ENCODE measurements at places on chromosomes 5 and 9.

DNA sequence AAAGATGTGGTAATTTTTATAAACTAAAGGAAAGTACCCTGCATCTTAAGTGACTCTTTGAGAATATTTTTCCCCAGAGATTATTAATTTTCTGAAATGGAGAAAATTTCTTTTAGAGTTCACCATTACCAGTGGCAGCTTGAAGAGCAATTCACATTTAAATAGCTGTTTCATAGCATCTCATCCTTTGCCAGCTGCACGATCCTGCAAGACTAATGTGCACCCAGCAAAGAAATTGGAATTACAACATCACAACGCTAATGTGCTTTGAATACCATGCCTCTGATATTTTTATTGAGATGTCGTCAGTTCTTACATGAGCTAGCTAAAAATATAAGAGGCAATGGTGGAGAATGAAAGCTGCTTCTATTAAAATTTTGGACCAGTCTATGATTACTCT lies 423.5 kb downstream of the TAF11L14 start:
- DNase-seq: no peak

- DNase-seq: peak; percentile 77
These were observed 79.8 kb downstream of the RICTOR start for GRCh38 chr5:38994324-38994927.

GRCh38 chr5:669842-670395 lies 23.2 kb downstream of the TPPP start:
- no peak for DNase-seq

DNA sequence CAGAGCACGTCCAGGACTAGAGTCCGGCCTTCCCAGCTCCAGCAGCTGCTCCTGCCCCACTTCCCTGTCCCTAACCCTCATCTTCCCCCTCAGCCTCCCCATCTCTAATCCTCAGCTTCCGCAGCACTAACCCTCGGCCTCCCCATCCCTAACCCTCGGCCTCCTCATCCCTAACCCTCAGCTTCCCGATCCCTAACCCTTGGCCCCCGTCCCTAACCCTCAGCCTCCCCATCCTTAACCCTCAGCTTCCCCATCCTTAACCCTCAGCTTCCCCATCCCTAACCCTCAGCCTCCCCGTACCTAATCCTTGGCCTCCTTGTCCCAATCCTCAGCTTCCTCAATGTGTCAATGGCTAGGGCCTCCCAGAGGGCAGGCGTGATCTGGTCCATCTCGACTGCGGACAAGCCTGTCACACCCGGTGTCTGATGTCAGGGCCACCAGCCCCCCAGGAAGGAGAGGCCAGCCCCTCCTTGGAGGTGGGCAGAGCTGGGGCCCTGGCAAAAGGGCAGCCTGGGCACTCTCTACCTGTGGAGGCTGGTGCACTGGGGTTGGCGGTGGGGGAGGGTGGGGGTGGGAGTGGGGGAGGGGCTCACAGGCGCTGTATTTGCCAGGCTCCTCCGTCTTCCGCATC lies 1.4 kb downstream of the OBP2B start:
- DNase-seq: no peak

DNA sequence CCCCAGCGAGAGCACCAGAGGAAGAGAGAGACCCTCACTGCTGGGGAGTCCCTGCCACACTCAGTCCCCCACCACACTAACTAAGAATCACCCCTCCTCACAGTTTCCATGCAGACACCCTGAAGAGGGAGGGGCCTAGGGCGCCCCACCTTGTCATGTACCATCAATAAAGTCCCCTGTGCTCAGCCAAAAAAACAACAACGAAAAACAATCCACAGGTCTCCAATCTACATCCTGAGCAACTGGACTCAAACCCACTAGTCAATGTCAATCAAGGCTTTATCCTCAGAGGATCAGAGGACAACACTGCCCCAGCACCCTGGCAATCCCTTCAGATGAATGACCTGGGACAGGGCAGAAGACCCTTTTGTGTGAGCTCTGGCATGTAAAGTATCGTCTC lies 210.1 kb upstream of the MSX2 start:
- DNase-seq: no peak

DNA sequence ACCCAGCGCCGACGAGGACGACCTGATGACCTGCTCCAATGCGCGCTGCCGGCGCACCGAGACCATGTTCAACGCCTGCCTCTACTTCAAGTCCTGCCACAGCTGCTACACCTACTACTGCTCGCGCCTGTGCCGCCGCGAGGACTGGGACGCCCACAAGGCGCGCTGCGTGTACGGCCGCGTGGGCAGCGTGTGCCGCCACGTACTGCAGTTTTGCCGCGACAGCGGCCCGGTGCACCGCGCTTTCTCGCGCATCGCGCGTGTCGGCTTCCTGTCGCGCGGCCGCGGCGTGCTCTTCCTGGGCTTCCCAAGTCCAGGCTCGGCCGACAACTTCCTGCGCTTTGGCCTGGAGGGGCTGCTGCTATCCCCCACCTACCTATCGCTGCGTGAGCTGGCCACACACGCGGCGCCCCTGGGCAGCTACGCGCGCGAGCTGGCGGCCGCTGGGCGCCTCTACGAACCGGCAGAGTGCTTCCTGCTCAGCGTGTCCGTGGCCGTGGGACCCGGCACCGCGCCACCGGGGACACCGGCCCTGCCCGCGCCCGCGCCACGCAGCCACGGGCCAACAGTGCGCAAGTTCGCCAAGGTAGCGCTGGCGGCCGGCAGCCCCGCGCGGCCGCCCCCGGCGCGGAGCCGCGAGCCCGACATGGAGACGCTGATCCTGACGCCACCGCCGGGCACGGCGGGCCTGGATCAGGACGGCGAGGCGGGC lies 2.7 kb upstream of the PHPT1 start:
- no peak for DNase-seq

DNA sequence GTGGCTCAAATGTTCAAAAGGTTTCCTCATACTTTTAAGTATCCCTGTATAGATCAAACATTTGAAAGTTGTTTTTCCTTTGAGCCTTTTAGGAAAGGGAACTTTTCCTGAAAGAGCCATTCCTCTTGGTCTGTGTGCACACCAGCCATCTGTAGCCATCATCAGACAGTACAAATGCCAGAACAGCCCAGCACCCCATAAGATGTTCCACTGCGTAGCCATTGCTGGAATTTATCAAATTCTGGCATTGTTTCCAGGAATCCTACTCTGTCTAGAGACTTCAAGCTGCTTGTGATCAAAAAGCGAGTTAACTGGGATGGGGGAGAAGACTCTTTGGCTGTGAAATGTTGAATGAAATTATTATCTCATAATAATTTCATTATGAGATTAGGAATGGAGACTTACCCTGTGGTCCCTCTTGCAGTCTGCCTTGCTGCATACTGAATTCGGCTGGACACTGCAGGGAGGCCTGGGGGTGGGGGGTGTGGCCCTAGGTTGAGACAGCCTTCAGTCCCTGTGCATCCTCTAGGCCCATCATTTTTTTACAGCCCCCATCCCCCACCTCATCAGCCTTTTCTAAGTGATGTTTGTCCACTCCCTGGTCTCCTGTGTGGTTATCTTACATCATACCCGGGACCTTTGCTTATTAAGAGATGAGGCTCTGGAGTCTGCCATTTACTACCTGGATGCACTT lies 99.8 kb downstream of the RALGPS1 start:
- DNase-seq: no peak

- peak; percentile 11 for DNase-seq
These were observed 1.1 kb downstream of the VLDLR start for GRCh38 chr9:2622461-2623287.

DNA sequence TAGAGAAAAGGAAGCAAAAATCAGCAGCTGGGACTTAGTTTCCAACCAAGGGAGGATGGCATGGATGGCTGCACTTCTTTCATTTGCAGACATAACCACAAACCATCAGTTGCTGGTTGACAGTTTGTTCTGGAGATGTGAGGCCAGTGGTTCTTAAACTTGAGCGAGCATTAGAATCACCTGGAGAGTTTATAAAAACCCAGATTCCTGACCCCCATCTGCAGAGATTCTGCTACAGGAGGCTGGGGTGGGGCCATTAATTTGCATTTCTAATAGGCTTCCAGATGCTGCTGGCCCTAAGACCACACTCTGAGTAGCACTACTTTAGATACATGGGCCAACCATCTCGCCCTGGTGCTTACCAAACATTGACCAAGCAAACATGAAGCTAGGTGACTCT lies 60.8 kb downstream of the MARCHF3 start:
- no peak for DNase-seq

GRCh38 chr9:128340691-128341434 lies 536 bp downstream of the SLC27A4 start:
- DNase-seq: no peak

DNA sequence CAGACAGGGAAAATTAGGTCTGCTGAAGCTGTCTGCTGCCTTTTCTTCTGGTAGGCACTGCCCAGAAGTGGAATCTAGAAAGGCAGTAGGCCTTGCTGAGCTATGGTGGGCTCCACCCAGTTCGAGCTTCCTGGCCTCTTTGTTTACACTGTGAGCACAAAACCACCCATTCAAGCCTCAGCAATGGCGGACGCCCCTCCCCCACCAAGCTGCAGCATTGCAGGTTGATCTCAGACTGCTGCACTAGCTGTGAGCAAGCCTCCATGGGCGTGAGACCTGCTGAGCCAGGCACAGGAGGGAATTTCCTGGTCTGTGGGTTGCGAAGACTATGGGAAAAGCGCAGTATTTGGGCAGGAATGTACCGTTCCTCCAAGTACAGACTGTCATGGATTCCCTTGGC lies 18.5 kb downstream of the AGTPBP1 start:
- no peak for DNase-seq

GRCh38 chr9:87464110-87464991 lies 33.3 kb upstream of the DAPK1 start:
- no peak for DNase-seq

GRCh38 chr5:171728686-171729085 lies 56.9 kb upstream of the SMIM23 start:
- no peak for DNase-seq

- DNase-seq: peak; percentile 34
These were observed 88.8 kb downstream of the SREK1 start for GRCh38 chr5:66232706-66233445.

DNA sequence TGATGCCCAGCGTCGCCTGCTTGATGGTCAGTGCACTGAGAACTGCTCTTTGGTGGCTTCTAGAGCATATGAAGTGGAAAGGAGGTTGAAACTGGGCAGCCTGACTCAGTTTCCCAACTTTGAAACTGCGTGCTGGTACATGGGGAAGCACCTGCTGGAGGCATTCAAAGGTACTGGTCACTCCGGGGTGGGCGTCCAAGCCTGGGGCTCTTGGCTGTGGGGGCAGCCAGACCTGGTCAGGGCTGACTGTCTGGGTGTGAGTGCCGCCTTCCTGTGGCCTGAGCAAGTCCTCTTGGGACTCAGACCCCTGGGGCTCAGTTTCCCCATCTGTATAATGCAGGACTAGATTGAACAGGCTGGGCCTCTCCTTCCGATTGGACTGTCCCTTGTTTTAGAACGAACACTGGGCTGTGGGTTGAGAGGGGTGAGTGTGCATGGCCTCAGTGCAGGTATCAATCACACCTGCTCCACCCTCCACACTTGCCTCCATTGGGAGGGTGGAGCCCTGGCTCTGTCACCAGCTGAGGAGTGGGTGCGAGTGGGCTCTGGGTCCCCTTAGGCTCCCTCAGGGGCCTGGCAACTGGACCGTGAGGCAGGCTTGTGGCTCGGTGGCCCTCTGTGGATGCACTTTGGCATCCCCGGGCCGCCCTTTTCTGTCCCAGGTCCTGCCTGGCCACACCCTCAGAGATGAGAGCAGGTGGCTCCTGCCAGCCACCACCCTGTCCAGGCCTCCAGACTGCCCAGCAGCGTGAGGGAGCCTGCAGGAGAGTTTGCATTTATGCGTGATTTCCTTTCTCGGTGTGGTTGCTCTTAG lies 80.2 kb downstream of the PHF2 start:
- no peak for DNase-seq

- DNase-seq: no peak
These were observed 25.7 kb upstream of the SPDL1 start for GRCh38 chr5:169557838-169558237.

DNA sequence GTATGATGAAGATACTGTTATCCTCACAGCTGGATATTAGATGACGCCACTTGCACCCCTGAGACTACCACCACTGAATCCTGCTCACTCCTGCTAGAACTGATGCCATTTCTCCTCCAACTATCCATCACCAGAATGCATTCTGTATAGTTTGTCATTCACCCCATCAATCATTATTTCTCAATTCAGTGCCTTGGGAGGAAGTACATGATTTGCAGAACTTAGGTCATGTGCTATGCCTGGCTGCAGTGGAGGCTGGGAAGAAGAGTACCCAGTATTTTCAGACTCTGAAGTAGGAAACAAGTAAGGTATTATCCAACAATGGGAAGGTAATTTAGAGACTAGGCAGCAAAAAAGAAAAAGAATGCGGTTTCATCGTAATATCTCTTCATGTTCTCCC lies 26.2 kb upstream of the HSD17B4 start:
- no peak for DNase-seq

- DNase-seq: no peak
These were observed 75.8 kb downstream of the ADAMTSL1 start for GRCh38 chr9:18549772-18550171.

DNA sequence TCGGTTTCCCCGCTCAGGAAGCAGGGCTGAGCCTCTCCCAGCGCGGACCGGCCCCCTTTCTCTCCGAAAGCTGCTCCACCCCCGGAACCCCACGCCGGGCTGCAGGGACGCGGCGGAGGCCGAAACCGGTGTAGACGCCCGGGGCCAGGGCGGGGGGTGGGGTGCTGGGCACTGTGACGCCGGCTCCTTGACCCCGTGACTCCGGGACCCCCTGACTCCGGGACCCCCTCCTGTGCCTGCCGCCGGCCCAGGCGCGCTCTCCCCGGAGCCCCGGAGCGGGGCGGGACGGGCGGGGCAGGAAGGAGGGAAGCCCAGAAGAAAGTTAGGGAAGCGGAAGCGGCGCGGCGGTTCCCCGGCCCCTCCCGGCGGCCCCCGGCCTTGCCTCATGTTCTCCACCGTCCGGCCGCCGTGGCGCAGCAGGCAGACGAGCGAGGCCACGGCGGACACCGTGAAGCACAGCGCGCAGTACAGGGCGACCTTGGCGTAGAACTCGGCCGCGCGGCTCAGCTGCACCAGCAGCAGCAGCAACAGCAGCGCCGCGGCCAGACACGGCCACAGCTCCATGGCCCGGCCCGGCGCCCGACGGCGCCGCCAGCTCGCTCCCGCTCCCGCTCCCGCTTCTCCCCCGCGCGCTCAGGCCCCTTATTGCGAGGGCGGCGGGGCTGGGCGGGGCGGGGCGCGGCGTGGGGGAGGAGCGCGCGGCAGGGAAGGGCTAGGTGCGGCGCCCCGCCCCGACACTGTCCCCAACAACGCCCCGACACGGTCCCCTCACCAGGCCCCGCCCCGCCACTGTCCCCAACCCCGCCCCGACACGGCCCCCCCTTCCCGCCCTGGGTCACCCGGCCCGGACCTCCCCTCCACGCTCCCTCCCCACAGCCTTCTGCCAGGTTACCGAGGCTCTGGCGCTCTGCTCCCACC lies at the start of gene AGPAT2:
Gene AGPAT2 (minus strand): TSS at position 664 of the 918 bp plus-strand sequence. CDS start 100 bp downstream, at position 564.
- DNase-seq: peak; percentile 9

GRCh38 chr5:176724472-176724871 lies 77.2 kb downstream of the TSPAN17 start:
- no peak for DNase-seq

- no peak for DNase-seq
These were observed 247.7 kb upstream of the ANKRD55 start for GRCh38 chr5:56480705-56481427.

- no peak for DNase-seq
These were observed 43.7 kb upstream of the HAND1 start for GRCh38 chr5:154521756-154522155.

Measured in NCI-H2227 treated with DMSO at 0.1 percent for 48 hours (cell line).